ENCODE measurements at places on chromosomes 11 and 22.

GRCh38 chr22:24418786-24419474 is 8.5 kb upstream of the ADORA2A start:
- no peak for DNase-seq

DNA sequence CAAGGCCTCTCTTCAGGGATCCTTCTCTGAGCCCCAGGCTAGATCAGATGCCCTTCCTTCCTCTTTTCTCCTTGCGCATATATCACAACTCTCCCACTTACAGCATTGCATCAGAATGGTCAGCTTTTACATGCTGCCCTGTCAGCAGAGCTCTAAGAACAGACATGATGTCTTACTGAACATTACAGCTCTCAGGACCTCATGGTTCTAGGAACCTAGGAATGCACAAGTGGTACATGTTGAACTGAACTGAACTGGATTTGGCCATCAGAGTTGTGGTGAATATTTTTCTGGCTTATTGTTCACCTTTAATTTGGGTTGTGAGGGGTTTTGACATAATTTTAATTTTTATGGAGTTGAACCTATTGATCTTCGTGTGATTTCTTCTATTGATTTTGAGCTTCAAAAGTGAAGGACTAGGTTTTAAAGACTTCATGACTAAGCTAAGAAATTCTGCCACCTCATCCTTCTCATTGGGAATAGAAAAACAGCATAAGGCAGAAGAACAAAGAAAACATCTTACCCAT is 37.7 kb upstream of the SPON1 start:
- no peak for DNase-seq

DNA sequence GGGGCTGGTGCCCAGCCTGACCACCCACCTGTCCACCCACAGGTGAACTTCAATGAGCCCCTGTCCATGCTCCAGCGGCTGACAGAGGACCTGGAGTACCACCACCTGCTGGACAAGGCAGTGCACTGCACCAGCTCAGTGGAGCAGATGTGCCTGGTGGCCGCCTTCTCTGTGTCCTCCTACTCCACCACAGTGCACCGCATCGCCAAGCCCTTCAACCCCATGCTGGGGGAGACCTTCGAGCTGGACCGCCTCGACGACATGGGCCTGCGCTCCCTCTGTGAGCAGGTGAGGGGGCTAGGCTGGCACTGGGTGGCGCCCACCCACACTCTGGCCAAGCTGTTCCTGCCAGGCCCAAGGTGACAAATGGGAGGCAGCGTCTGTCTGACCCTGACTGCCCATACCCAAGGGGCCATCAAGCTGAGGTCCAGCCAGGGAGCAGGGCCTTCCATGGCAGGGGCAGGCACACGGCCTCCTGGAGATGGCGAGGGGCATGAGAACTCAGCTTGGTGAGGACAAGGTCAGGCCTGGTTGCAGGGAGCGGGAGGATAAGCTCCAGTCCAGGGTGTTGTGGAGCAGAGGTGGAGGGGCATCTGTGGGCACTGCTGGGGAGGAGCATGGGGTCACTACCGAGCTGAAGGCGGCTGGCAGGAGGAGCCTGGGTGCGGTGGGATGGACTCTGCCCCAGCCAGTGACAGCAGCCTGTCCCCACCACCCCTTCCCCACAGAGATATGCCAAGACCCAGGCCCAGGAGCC is 77.7 kb downstream of the MORC2 start:
- no peak for DNase-seq

- no peak for DNase-seq
Measured at GRCh38 chr11:36278531-36279282, 10.5 kb downstream of the COMMD9 start.

- DNase-seq = peak; percentile 25
Measured at GRCh38 chr11:117259417-117259816, 26.9 kb downstream of the RNF214 start.

DNA sequence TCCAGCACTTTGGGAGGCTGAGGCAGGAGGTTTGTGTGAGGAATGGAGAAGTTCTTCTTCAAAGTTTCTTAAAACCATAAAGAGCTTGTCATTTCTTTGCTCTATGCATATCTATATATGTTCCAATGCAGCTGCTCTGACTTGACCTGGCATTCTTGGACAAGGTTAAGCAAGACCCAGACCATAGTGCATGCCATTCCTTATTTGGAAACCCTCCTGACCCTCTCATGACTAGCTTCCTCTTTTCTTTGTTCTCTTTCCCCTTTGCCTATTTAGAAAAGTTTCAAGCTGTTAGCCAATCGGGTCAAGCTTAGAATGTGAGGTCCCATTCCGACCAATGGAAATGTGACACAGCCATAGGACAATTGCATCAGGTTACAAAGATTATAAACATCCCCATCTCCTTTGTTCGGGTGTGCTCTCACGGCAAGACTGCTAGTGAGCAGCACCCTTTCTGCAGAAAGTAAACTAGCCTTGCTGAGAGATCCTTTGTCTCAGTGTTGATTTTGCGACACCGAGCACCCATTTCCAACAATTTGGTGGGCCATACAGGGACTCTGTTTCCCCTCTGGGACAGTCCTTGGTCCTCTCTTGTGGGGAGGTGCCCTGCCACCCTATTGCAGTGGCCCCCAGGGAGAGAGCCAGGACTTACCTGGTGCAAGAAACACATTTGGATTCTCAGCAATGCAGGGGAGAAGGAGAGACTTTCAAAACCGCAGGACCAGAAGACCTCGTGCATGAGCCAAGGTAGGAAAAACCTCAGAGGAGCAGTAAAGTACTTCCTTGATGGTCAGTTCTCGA is 39.9 kb upstream of the ANO1 start:
- DNase-seq = no peak

DNA sequence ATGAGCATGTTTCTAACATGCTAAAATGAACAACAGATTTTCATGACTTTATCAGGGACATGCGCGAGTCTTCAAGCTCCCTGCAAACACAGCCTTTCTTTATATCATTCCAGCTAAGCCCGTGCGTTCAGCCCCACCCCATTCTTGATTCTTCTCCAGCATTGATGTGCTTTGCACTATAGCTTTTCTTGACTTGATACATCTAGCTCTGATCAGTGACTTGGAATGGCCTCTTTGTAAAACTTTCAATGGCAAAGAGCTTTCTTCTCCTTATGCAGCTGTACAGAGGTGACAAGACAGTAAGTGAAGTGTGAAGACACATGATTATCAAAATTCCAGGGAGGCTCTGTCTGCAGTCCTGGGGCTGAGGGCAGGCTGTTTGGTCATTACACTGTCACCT is 561.0 kb downstream of the OPCML start:
- no peak for DNase-seq

- no peak for DNase-seq
Measured at GRCh38 chr11:83722392-83723119, 436.4 kb upstream of the CCDC90B start.
